ENCODE measurements at places on chromosomes 11 and 22.

- no peak for DNase-seq
These were observed 24.6 kb downstream of the RCN1 start for GRCh38 chr11:32115446-32115845.

DNA sequence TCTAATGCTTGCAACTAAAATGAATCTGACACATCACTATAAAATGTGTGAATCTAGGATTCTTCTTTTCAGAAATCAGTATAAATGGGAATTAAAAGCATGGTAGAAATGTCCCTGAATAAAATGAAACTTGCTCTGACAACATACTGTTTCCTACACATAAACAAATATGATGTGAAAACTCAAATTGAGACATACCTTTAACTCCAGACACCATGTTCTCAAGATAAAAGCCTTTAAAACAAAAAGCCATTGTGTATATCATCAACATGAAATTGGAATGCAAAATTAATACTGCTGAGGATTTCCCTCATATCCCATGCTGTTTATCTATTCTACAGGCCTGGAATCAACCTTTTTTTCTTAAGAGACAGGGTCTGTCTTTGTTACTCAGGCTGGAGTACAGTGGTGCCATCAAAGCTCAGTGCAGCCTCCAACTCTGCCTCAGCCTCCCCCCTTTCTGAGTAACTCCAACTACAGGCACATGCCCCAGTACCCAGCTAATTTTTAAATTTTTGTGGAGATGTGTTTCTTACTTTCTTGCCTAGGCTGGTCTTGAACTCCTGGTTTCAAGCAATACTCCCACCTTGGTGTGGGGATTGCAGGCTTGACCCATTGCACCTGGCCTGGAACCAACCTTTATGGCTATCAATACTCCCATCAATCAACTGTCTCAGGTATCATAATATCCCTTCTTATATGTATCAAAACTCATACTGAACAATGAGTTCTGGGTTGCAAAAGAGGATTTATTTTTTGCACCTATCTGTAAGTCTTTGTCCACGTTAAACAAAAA is 6.7 kb downstream of the TAF1D start:
- DNase-seq: no peak

DNA sequence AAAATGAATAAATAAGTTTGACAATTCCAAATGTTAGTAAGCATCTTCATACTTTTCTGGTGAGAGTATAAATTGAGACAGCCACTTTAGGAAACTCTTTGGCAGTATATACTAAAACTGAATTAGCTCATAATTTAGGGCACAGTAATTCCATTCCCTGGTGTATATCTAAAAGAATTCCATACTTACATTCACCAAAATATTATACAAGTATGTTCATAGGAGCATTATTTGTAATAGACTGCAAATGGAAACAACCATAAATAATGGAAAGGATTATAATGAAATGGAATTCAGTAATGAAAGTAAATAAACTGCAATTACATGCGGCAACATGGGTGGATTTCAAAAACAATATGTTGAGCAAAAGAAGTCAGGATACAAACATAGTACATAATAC is 315.8 kb upstream of the LRRC4C start:
- no peak for DNase-seq

DNA sequence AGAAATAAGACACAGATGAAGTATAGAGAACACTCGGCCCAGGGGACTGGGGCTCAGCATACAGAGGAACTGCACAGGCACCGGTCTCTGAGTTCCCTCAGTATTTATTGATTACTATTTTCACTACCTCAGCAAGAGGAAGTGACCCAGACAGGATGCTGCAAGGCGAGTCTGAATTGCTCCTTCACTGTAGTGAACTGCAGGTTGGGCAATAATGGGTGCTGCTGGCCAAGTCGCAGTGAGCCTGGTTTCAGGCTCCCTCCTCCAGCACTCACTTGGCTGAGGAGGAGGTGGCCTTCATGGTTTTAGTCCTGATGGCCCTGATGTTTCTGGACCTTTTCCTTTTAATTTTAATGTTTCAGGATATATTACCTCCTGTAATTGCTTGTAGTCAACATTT is 10.4 kb downstream of the OR52K2 start:
- DNase-seq: no peak

DNA sequence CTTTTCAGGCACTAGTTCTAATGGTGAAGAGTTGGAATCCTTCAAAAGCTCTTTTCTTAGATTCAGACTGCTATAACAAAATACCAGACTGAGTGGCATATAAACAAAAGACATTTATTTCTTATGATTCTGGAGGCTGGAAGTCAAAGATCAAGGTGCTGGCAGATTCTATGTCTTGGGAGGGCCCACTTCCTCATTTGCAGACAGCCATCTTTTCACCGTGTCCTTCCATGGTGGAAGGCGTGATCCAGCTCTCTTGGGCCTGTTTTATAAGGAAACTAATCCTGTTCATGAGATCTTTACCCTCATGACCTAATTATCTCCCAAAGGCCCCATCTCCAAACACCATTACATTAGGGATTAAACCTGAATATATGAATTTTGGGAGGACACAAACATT is 124.0 kb downstream of the NAV2 start:
- no peak for DNase-seq

DNA sequence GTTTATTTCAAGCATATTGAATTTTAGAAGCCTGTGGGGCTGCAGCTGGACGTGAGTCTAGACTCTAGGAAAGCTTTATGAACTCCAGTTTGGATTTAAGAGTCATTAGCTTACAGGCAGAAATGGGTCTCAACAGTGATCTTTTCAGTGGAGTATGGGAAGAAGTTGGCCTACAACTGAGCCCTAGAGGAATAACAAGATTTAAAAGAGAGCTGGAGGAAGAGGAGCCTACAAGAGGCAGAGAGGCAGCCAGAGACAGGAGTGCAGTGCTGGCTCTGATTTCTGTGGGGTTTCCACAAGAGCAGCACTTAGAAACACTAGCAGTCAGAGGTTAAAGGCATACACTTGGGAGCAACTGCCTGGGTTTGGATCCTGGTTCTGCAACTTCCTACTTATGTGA is 17.9 kb downstream of the APOL5 start:
- no peak for DNase-seq

DNA sequence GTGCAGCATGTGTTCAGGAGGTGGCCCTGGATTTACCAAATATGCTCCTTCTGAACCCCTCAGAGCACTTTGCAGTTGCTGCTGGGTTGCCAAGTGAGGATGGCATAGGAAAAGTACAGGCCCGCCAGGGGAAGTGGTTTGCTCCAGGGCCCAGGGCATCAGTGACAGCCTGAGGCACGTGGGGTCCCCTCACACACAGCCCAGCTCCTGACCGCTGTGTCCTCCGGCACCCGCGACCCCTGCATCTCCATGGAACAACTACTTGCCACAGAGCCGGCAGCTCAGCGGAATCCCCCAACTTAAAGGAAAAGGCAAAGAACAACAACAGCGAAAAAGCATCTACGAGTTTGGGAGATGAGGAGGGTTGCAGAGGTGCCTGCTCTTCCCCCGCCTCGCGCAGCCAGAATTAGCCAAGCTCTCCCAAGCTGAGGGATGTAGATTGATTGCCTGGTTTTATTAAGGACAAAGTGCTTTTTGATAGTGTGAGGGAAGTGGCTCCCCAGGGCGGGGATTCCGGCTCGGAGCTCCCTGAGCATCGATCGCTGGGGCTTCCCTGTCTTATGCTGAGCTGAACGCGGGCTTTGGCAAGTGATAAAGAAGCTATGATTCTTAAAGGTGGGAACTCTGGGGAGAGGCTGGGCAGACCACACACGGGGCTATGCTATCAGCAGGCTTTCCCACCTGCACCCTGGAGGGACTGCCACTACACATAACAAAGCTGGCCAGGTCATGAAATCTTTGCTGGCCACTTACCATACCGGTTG is 174.5 kb downstream of the CEP164 start:
- DNase-seq: no peak

- DNase-seq: no peak
These were observed 13.9 kb downstream of the IFITM10 start for GRCh38 chr11:1736447-1736992.

DNA sequence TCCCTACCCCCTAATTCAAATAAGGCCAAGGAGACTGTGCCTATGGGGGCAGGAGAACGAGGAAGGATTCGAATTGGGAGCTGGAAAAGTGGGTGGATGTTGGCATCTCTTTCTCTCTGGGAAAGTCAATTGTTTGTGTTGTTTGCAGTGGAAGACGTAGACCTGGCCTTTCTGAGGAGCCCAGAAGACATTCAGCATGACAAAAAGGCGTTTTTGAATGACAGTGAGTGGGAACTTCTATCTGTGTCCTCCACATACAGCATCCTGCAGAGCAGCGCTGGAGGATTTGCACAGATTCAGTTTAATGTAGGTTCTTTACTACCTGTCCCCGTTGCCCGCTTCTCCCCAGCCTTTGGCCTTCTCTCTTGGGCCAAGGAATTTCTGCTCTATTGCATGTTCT is 28.2 kb downstream of the HTR3B start:
- DNase-seq: no peak

DNA sequence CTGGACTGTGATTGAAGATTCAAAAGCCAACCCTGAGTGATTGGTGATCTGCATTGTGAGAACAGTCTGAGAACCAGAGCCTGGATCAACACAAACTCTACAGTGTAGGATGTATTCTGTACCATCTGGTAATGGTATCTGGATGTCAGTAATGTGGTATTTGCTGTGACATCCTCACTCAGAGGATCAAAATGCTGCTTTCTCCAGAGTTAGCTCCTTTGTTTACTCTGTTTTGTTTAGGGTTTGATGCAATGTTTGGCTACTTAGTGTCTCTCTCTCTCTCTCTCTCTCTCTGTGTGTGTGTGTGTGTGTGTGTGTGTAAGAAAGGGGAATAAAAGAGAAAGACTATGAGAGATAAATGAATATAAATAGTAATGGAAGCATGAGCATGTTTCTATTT is 24.3 kb downstream of the CASP4 start:
- DNase-seq: no peak

DNA sequence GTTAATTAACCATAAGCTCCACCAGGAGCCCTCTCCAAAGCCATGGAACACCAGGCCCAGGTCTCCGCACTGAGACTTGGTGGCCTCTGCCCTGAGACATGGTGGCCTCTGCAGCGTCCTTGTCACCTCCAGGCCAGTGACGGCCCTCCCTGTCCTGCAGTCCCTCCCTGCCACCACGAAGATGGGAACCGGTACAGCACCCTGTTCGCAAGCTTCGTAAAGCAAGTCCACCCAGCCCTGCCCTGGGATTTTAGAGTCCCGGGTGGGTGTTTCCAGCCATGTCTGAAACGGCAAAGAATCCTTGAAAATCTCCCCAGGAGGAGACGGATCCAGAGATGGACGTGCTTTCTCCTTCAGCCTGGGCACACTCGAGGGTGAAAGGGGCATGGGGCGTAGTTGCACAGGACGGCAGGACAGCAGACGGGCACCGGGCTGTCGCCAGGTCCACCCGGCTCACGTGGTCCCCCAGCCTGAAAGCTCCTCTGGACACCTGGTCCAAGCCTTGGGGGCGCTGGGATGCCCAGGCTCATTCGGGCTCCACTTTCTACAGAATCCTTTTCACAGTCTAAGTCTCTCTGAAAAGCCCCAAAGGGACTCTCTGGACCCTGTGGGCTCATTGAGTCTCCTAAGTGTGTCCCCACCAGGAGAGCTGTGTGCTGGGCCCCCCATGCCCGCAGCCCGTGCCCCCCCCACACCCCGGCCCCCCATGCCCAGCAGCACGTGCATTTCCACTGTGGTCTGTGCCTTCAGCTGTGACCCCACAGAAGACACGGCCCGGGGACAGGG is 456.2 kb downstream of the BRD1 start:
- DNase-seq: no peak

GRCh38 chr22:19517919-19518611 is 6.1 kb downstream of the CLDN5 start:
- DNase-seq: no peak

- no peak for DNase-seq
These were observed 181.0 kb downstream of the TENM4 start for GRCh38 chr11:79259800-79260199.

DNA sequence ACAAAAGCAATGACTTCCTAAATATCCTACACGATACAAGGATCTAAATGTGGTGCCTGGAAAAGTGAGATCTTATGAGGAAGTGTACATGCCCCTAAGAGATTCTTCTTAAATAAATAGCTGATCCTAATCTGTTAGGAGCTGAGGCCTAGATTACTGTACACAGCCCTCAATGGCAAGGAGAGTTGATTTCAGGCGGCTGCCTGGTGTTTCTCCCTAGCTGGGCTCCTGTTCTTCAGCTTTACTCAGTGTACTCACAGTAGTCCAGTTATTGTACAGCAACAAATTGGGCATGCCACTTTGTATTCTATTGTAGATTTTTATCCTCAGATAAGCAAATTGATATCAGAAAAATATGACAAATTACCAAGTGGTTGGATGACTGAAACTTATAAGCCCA is 358.2 kb upstream of the PDGFD start:
- no peak for DNase-seq

GRCh38 chr11:62399878-62400266 is 19.0 kb upstream of the SCGB1A1 start:
- no peak for DNase-seq

DNA sequence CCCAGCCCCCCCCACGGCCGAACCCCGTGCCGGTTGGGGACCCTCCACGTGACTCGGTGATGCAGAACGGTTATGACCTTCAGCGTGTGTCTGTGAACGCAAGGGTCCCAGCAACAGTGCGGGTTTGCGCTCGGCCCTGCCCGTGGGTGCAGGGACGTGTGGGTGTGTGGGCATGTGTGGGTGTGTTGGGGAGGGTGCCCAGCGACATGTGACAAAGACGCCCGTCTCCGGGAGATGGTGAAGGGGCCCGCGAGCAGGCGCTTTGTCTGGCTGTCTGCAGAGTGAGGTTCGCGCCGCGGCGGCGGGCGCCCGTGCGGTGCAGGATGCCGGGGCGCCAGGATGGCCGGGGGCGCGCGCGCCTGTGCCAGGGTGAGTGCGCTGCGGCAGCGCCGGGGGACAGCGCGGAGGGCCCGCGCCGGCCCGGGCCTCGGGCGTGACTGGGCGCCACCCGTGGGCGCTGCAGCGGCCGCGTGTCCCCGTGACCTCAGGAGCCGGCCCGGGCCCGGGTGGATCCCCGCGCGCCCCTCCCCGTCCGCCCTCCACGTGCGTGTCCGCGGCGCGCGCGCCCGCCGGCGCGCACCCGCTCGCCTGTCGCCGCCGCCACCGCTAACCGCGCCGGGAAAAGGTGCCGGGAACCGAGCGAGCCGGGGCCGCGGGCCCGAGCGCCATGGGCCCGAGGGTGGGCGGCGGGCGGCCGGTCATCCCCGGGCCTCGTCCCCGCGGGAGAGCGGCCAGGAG is at the start of gene LRFN4:
LRFN4 (plus strand) TSS at position 569 of the 738 bp plus-strand sequence. CDS start 681 bp downstream, outside the sequence.
- no peak for DNase-seq

GRCh38 chr11:90453525-90453924 is 230.7 kb upstream of the CHORDC1 start:
- DNase-seq: no peak

GRCh38 chr22:33605221-33605620 is 315.1 kb downstream of the LARGE1 start:
- no peak for DNase-seq

DNA sequence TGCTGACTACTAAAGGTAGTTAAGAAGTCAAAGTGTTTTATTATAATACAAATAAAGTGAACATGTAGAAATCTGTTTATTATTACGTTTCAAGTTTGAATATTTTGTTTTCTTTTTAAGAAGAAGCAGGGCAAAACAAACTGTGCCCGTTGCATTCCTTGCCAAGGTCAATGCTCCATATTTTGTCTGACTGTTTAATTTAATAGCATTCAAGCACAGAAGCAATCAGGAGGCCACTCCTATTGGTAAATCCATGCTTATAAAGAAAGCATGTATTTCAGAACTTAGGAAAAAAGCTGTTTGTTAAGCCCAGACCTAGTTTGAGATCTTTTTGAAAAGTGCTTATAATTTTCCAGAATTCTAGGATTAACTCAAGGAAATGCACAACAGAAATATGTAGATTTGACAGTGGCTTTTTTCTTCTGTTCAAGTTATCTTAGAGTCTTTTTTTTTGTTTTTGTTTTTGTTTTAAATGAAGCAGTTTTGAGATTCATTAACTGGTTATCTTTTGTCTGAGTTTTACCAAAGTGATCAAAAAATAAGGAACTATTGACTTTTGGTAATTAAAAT is 51.7 kb downstream of the ARHGAP42 start:
- DNase-seq: no peak
